Activated T-helper 1 cell treated with anti-CD3 and anti-CD28 coated beads, Interleukin-2, amount 50 U/mL, for 16 hours (primary cell): ENCODE measurements at places on chromosomes 3 and 15.

DNA sequence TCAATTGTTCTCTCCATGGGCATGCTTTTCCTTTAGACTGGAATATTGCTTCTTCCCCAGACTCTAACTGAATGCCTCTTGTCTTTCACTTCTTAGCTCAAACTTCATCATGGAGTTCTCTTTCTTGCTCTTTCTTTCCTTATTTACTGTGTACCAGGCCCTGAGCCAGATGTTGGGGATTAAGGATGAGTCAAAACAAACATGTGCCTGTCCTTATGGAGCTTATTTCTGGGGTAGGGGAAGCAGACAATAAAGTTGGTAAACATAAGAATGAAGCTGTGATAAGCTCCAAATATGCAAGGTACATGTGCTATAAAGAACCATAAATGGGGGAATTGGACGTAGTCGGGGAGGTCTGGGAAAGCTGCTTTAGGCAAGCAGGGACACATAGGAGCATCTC is 145.8 kb downstream of the ALDH1A2 start:
- DNase-seq = no peak

- DNase-seq = no peak
These were observed 75.2 kb downstream of the CHRNA7 start for GRCh38 chr15:32105258-32106241.

GRCh38 chr15:75030023-75030413 is 6.6 kb downstream of the PPCDC start:
- DNase-seq = no peak

- no peak for DNase-seq
These were observed 82.0 kb downstream of the MBNL1 start for GRCh38 chr3:152350776-152351175.

DNA sequence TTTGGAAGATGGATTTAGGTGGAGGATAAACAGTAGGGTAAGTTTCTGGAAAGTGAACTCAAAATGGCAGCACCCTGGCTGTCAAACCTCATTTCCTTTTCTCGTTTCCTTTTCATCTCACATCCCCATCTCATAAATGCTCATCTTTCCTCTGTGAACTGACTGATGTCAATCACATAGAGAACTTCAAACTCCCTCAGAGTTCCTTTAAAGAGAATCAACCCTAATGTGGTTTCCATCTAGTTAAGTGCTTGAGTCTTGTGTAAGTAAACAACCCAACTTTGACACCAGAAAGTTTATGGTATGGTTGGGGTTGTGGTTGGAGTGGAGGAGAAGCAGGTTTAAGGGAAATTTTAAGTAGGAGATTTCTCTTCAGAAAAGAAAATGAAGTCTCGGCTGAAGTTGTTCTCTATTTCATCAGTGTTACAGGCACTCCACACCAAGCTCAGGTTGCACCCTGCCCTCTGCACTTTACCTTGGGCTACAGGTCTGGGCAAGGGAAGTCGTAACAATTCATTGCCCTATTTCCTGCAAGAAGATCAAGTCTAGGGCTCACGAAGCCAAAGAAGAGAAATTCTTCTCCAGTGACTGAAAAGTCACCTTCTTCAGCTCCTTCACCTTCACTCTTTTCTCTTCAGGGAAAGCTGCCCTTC is 34.4 kb upstream of the TNIK start:
- DNase-seq = no peak

DNA sequence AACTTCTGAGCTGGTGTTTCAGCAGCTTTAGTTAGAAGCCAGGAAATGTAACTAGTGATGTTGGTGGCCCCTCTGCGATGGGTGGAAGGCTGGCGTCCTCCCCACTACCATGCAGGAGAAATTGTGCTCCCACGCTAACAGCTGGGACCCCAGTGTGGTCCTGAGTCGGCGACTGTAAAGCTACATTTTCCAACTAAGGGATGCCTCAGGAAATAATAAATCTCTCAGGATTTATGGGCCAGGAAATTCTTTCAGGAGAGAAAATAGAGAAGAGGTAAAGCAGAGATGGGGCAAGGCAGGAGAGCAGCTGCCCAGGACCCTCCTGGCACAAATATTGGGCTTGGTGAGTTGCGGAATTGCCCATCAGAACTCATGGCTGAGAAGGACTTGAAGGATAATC is 186.9 kb downstream of the OPA1 start:
- DNase-seq = no peak

GRCh38 chr3:196735751-196736150 is 3.9 kb upstream of the PAK2 start:
- no peak for DNase-seq

GRCh38 chr3:10709110-10709781 is 106.8 kb upstream of the SLC6A11 start:
- DNase-seq = no peak

GRCh38 chr15:67090297-67091070 is 25.1 kb downstream of the SMAD3 start:
- no peak for DNase-seq

DNA sequence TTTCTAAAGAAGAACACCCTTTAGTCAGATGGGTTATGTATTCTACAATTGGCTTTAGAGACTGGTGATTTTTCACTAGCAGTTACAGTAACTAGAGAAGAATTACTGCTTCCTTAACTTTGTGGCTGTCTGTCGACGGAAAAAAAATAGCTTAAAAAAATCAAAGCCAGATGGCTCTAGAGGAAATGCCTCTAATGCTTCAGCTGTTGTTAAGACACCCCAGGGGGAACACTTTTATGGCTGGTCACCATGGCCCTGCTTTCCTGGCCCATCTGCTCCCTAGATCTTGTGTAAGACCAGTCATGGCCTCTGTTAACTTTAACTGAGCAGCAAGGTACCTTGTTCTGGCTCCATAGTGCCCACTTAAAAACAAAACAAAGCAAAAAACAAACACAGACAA is 198.6 kb upstream of the PLSCR5 start:
- no peak for DNase-seq

DNA sequence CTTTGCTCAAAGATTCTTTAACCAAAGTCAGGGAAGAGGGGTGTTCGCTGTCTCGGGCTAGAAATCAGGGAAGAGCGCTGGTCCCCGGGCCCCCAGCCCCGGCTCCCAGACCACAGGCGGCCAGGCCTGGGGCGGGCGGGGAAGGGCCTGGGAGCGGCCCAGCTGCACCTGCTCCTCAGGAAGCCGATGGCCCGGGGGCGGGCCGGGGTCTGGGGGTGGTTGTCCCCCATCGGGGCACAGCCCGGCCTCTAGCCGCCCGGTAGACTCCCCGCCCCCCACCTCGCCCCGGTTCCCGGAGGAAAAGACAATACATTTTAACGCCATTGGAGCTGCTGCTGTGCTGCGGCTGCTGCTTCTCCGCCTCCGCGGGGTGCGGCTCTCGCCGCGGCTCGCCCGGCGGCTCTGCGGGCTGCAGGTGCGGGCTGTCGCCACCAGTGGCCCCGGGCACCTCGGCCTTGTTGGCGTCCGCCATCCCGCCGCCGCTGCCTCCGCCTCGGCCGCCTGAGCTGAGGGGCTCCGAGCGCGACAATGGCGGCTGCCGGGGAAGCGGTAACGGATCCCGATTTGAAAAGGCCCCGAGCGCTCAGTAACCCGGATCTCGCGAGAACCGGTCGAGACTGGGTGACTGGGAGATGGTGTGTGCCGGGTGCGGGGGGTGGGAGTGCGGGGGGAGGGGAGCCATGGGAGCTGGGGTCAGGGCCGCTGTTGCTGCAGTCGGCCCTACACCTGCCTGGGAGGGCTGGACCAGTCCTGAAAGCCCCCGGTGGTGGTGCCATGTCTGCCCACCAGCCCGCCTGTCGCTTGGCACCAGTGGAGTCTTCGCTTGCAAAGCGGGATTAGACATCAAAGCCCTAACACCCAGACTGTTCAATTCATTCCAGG is at the start of gene MYEF2:
MYEF2 (minus strand) TSS at position 530 of the 882 bp plus-strand sequence; CDS start at position 472, 58 bp downstream.
- DNase-seq = peak; percentile 20

DNA sequence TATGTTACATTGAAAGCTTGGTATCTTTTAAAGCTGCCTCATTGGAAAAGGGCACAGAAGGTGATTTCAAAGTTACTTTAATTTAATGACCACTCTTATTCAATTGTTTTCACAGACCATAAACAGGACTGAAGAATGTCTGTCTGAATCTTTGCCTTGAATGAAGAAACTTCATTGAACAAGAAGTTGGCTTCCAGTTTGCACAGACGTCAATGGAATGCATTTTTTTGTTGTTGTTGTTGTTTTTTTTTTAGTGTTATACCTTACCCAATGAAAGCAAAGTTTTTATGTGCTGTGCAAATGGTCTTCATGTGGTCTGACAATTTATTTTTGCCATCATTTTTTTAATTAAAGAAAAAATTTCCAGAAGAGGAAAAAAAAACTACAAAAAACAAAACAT is 602.7 kb upstream of the TGFBR2 start:
- DNase-seq = no peak

DNA sequence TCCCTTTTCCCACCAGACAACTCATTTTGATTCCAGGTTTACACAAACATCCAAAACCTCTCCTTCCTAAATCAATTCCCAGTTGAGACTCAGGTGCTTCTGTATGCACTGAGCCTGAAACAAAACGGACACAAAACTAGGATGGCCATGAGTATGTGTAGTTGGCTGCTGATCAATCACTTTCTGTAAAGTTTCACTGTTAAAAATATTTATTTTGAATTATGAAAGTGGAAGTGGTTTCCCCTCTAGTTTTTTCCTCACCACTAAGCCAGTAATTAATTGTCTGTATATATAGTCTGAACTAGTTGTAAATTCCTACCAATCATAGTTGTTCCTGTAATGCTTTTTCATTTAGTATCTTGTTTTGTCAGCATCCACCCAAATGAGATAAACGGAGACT is 51.7 kb upstream of the TSPAN3 start:
- DNase-seq = no peak

DNA sequence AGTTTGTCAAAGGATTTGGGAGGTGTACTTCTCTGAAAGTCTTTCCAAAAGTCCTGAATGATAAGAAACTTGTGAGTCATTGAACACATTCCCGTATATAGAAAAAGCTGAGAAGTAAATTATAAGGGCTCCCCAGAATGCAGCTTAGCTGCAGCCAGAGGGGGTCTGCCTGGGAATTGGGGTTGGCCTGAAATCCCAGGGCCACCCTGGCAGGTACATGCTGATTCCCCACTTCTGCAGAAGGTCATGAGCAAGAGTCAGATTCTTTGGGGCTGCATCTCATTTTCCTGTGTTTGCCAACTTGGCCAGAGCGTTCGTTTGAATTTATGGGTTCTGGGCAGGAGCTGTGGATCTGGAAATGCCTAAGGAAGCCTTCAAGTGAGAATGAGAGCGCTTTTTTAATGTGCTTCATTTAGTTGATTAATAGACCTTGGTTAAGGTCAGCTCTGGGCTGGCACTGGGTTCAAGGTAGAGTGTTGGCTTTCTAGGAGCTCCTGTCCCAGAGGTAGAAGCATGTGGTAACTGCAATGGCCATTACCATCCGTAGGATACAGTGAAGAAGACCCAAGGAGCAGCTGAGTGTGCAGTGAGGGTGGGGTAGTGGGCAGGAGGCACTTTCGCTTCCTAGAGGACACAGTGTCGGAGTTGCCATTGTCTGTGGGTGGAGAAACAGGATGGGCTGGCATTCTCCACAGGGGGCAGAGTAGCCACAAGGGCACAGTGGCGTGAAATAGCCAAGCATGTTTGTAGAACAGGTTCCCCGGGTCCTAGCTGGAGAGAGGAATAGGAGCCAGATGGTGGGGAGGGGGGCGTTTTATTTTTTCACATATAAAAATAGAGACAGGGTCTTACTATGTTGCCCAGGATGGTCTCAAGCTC is 3.2 kb downstream of the SLC6A6 start:
- no peak for DNase-seq

- no peak for DNase-seq
These were observed 26.2 kb upstream of the COMMD4 start for GRCh38 chr15:75309711-75310110.

DNA sequence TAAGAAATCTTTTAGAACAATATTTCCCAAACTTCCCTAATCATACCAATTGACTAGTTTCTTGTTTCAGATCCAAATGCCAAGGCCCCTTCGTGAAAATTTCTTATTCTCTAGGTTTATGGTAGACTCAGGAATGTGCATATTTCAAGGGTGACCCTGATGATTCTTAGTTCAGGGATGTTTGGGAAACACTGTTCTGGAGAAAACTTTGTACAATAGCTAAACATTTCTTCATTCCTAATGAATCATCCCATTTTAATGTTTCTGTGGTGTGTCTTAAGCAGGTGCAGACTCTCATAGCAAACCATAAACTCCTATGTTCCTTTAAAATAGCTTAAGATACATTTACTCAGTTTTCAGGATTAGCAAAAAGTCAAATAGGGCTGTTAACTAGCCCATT is 314.5 kb downstream of the TIGIT start:
- no peak for DNase-seq

DNA sequence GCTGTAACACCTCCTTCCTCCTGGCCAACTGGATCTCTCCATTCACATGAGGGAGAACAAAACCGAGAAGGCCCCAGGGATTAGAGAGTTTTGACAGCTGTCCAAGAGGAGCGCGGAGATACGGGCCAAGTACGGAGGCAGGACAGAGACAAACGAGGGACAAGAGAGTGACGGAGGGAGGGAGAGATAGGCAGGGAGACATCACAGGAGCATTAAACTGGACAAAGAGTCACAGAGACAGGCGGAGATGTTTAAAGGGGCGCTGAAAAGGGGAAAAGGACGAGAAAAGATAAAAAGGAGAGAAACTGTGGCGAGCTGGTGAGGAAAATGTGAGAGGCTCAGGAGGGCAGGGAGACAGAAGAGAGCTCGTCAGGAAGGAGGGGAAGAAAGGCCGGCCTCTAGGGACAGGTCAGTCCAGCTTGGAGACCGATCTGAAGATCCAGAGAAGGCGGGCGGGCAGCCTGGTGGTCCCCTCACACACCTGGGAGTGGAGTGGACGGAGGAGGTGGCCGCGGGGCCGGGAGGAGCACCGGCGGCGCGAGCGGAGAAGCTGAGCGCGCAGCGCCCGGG is 40.5 kb upstream of the ROPN1 start:
- DNase-seq = no peak

GRCh38 chr15:35596285-35596684 is 50.3 kb upstream of the DPH6 start:
- no peak for DNase-seq

DNA sequence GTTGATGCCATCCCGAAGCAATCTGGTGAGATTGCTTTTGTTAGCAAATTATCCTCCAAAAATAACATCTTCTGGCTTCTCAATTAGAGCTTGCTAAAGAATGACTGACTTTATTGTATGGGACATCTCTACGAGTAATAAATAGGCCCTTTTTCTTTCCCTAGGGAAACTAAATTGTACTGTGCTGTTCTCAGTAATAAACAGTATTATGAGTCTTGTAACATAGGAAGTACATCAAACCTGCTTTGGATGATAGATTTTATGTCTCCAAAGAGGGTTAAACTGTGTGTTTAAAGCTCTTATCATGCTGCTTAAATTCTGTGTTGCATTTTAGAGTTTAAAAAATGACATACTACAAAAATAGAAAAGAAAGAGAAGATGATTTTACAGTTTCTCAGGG is 153.4 kb upstream of the THRB start:
- no peak for DNase-seq

- DNase-seq = no peak
These were observed 115.5 kb upstream of the ALDH1A3 start for GRCh38 chr15:100763835-100764750.

GRCh38 chr3:4495294-4496086 is 2.3 kb downstream of the ITPR1 start:
- DNase-seq = no peak
